ENCODE measurements at places on chromosomes 2 and 18.
A peak's percentile ranks its signal among the peaks of the same experiment; 100 is the strongest.

DNA sequence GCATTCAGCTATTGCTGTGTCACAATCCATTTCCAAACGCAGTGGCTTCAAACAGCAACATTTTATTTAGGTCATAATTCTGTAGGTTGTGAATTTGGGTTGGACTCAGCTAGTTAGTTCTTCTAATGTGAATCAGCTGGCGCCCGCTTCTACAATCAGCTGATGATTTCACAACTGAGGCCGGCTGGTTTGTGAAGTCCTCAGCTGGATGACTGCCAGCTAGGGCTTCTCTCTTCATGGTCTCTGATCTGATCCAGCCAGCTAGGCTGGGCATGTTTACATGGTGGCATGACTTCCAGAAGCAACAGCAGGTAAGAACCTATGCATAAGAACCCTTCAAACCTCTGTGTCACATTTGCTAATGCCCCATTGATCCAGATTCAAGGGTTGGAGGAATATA, 172.0 kb downstream of the SLC4A10 start:
- no peak for DNase-seq

GRCh38 chr2:202815548-202816360, 55.8 kb downstream of the ICA1L start:
- no peak for DNase-seq

DNA sequence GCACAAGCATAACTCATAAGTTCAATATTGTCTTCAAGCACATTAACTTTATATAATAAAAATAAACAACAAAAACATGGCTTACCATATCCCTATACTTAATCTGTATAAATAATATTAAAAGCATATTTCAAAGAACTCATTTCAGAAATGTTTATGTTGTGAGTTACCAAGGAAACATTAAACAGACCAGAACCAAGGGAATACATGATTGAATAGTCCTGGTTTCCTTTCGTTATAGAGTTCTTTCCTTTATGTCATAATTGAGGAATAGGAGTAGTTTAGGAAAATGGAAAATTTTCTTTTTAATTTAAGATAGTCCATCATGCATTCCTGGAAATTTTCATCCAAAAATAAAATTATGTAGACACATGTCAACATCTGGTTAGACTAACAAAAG, 343.0 kb downstream of the ERBB4 start:
- DNase-seq = no peak

GRCh38 chr2:36330473-36331395, 24.8 kb upstream of the CRIM1 start:
- DNase-seq = no peak

DNA sequence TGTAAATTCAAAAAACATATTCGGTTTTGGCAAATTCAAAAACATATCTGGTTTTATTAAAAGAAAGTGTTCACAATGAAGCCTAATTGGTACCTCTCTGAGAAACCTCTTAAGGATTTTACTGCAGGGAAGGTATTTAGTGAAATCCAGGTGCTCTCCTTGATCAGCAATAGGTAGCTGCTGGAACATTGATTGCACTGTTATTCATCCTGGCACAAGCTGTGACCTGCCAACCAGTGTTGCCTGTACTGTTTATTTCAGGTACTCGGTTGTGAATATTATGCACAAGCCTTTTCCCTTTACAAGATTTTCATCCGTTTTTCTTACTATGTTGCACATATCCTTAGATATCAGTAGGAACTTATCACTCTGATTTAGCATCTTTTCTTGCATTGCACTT, 155.8 kb upstream of the ZEB2 start:
- no peak for DNase-seq

- no peak for DNase-seq
These were observed 91.0 kb downstream of the TMEM17 start for GRCh38 chr2:62415019-62415431.

GRCh38 chr2:62452701-62453454, 53.1 kb downstream of the TMEM17 start:
- no peak for DNase-seq

DNA sequence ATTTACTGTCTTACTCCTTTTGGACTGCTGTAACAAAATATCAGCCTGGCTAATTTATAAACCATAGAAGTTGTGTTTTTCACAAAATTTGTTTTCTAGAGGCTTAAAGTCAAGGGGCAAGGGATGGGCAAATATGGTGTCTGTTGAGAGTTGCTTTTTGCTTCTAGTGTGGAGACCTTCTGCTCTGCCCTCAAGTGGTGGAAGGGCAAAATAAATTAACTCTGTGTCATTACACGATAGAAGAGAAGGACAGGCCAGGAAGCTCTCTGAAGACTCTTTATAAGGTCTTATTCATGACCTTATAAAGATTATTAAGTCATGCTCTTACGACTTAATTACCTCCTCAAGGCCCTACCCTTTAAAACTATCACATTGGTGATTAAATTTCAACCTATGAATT, 181.2 kb upstream of the LRATD1 start:
- no peak for DNase-seq

DNA sequence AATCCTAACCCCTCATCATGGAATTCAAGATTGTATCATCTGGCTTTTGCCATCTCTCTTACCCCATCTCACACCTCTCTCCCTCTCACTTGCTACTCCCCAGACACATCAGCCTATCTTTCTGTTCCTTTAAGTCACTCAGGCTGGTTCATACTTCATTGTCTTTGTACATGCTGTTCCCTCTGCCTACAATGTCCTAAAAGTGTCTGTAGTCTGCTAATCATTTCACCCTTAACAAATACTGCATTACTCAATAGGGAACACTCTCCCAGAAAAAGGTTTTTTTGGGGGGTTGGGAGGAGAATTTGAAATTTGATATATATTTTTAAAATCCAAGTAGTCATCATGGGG, 146.2 kb upstream of the KLF7 start:
- no peak for DNase-seq

GRCh38 chr2:45942237-45942738, 290.8 kb downstream of the PRKCE start:
- no peak for DNase-seq

GRCh38 chr2:17951563-17951962, 73.1 kb downstream of the KCNS3 start:
- no peak for DNase-seq

- peak; percentile 62 for DNase-seq
These were observed 2158.6 kb upstream of the PIK3C3 start for GRCh38 chr18:39796393-39796792.

GRCh38 chr18:3901811-3902210, 451.8 kb downstream of the TGIF1 start:
- no peak for DNase-seq

DNA sequence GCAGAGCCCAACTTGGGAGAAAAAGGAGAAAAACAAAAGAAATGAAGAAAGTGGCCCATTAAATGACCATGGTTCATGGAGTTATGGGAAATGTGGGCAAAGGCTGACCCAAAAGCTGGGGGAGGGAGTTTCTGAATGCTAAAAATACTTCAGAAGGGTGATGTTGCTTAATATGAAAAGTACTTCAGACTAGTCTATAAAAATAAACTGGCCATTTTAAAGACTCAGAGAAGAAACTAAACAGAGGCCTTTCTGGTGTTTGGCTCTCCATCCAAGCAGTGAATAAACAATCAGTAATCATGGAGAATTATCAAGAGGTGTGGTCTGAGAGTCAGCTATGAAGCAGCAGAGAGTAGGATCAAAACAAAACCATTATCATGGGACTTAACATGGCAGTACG, 160.8 kb upstream of the MAPRE2 start:
- no peak for DNase-seq

- no peak for DNase-seq
These were observed 83.9 kb downstream of the RTP5 start for GRCh38 chr2:241953324-241953928.

DNA sequence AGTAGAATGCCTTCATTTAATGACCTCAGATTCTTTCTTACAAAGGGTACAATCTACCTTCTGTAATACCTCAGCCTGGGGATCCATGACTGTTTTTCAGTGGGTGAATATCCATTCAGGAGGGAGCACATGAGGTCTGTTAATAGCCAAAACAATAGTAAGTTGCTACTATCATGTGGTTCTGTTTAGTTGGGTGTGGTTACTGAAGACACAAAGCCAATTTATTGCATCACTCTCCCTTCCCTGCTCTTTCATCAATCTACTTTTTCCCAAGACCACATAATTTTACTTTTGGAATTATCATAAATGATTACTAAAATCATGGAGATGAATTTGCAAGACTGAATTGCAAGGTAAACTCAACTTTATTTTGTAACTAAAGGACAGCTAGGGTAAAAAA, 254.2 kb downstream of the GALNT13 start:
- DNase-seq = no peak

DNA sequence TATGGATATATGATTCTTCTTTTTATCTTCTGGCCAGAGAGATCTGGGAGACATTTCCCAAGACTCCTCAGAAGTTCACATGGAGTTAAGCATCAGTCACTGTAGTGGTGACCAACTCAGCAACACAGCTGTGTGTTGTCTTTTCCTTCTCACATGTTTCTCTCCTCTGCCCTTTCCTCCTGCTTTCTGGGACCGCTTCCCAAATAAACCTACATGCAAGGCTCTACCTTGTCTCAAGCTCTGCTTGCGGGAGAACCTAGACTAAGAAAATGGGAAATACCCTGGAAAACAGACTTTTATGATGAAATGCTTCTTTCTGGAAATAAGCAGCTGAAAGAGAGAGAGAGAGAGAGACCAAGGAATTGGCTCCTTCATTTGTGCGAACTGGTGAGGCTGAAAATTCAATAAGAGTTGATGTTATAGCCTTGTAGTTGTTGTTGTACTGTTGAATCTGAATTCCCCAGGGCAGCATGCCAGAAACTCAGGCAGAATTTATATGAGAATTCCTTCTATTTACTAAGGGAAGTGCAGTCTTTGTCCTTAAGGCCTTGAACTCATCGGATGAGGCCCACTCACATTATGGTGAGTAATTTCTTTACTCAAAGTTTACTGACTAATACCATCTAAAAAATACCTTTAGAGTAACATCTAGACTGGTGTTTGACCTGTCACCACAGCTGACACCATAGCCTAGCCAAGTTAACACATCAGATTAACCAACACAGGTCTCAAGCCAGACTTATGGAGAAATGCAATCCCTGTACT, 22.7 kb upstream of the DSC1 start:
- no peak for DNase-seq

GRCh38 chr2:240932724-240933047, 26.6 kb downstream of the CROCC2 start:
- no peak for DNase-seq

- no peak for DNase-seq
These were observed 557.5 kb downstream of the DSC3 start for GRCh38 chr18:30485078-30485477.

DNA sequence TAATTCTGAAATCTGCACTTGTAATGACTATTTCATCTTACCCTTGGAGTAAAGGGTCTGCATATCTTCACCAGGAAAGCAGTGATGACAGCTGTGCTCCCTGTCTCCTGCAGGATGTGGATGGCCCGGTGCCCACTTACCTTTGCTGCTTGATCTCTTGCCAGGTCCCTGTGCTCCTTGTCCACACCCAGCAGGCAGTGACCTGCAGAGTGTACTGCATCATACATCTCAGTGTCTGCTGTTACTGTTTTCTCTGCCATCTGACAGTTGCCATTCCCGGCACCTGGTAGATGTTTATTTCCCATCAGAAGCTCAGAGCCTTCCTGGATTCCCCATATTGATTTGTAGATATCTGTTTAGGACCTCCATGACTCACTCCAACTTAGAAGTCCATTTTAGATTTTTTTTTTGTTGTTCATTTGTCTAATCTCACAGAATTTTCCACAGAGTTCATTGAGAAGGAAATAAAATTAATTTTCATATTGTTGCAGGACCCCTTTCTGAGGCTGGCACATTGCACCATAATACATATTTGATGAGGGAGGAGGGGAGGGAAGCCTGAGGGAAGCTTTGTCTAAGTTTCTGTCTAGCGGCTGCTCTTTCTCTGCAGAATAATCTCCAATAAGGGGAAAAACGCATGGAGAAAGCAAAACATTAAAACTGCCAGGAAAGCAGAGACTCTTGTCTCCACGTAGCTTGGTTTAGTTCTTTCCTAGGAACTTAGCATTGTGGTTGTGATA, 697.5 kb upstream of the RAB6C start:
- DNase-seq = no peak

- no peak for DNase-seq
These were observed 53.5 kb upstream of the ITGB6 start for GRCh38 chr2:160253440-160254188.

DNA sequence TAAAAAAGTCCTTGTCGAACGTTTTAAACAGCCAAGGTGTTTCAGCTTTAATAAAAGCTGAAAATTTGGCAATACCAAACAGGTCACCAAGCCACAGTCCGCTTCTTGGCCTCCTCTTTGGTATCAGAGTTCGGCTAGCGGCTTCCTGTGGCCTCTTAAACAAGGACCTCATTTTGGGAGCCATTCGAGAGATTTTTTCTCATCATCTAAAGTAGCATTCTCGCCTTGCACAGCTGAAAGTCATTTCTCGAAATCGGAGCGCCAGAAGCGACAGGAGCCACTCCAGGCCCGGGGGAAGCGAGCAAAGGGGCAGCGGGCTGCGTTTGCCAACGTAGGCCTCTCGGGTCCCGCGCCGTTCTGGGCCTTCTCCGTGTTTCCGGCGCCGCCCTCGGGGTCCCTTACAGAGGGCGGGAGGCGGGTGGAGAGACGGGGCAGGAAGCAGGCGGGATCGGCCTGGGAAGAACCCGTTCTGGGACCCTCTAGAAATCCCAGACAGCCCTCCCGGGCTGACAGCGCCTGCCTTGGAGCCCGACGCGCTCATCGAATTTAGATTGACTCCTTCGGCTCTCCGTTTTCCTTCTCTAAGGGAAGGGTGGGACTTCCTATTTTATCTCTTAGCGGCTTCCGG, 522 bp upstream of the ZNF407 start:
- no peak for DNase-seq

DNA sequence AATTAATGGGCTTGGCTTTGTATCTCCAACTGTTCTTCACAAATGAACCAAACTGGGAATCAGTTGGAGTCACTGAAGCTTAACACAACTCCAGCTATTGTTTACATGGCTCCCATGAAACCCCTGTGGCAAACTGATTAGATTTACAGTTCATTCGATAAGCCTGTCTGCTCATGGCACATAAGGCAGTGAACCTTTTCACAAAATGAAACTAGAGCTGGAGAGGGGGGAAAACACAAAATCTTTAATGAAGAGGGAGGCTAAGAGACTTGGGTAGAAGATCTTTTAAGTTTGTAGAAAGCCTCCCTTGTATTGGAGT, 11.6 kb upstream of the ITGA6 start:
- no peak for DNase-seq

DNA sequence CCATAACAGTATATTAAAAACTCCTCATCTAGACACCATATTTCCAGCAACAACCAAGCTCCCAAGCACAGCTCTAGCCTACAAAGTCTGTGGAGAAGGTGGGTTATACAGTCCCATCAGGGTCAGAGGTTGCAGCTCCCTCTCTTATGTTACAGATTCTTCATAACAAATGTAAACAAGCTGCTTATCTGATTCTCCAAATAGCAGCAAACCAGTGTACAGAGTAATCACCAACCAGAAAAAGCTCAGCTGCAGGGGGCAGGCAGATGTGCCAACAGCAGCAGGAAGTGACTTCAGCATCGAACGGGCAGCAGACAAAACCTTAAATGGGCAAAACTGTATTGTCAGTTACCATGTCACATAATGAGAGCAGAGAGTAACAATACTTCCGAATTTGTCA, 52.9 kb upstream of the NABP1 start:
- peak; percentile 17 for DNase-seq

- DNase-seq = no peak
These were observed 15.8 kb downstream of the ASAP2 start for GRCh38 chr2:9222239-9222892.

Measured in hematopoietic multipotent progenitor cell treated with erythropoietin and hydrocortisone succinate and interleukin-3 and kit ligand, for 8 days (in vitro differentiated cells).